ENCODE measurements at places on chromosomes 5 and 9.

- DNase-seq, result no peak
Observed at GRCh38 chr9:98549401-98549800, 159.3 kb downstream of the GABBR2 start.

DNA sequence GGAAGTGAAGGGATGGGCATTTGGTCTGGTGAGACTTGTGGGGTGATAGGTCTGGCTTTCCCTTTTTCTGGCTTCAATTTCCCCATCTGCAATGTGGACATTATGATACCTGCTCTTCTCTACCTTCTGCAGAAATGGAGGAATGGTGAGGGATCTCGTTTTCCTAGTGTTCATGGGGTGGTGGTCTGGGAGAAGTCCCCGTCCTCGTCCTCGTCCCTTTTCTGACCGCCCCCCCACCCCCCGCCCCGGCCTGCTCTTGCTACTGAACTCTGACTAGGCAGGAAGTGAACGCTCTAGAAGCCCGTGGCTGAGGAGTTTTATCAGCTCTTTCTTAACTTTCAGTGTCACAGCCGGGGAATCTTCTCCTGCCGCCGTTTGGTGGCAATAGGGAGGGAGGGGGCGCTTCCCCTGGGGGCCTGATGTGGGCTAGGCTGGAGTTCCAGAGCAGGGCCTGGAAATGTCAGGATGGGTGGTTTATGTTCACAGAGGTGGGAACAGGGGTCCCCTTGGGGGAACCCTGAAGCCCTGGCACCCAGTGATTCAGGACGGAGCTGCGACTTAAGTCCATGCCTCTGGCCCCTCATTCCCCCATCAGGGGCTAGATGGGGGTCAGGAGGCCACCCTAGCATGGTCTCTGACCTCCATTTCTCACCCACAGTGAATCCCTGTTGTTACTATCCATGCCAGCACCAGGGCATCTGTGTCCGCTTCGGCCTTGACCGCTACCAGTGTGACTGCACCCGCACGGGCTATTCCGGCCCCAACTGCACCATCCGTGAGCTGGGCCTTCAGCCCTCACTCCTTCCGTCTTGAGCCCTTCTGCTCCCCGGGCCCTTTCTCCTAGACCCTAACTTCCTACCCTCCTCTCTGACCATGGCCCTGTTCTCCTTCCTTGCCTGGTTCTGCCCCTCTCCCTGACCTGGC, 6.7 kb downstream of the PTGS1 start:
- no peak for DNase-seq

DNA sequence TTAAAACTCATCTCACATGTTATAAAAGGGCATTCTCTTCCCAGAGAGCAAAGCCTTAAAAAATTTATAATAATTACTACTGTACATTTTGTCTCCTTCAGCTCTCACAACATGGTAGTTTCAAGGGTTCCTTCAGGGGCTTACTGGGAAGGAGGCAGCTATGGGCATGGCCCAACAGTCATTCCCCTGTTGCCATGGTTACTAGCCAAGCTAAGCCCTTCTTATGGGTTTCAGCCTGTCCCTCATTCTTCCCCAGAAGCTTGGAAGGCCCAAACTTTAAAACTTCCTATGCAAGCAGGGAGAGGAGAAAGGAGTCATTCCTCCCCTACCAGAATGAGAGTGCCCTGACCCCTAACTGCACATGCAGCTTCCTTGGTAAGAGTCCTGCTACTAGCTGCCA, 82.2 kb upstream of the CNTLN start:
- DNase-seq, result no peak

DNA sequence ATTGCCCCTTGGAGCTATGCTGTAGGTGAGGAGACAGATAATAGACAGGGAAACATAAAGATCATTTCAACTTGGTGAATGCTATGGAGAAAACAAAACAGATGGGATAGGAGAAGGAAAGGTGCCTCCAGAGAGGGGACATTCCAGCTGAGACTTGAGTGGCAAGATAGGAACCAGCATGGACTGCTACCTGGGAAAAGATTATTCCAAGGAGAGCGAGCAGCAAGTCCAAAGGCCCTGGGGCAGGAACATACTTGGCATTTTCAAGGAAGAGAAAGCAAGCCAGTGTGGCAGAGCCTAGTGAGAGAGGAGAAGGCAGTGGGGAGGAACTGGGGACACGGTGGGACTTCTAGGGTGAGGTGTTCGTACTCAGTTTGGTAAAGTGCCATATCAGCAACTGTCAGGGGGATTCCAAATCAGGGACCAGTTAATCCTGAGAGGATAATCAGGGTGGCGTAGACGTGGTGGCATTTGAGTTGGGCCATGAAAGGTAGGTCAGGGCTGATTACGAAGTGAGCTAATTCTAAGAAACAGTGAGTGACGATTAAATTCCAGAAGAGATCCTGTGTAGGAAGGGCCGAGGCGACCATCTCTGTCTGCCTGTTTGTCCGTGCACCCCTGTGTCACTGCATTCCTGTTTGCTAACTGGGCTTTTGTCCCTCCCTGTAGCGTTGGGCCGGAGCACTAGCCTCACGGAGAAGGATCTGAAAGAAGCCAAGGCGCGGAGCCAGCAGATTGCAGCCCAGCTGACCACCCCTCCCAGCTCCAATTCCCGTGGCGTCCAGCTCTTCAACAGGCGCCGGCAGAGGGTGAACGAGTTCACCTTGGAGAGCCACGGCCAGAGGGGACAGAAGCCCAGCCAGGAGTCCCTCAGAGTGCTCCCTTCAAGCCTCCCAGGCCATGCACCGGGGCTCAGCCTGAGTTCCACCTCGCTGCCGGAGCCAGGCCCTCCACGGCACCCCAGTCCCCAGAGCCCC, 7.1 kb downstream of the SYNPO start:
- no peak for DNase-seq

GRCh38 chr9:132923346-132923902, 21.0 kb downstream of the TSC1 start:
- no peak for DNase-seq

GRCh38 chr5:89769975-89770374, 639.6 kb downstream of the CETN3 start:
- DNase-seq, result no peak

DNA sequence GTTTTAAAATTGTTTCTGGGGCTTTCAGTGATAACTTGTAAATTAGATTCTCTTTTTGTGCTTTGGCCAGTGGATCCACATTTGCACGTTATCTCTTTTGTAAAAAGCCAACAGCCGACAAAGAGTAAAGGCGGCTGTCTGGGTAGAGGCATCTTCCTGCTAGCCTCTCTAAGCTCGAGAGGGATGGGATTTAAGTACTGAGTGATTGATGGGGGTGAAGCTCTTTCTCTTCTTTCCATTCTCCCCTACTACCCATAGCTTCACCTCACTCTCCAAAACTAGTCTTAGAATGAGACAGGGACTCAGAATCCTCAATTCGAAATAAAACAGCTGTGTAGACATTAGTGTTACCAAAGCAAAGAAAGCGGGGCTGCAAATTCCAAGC, 3.4 kb downstream of the PBX3 start:
- no peak for DNase-seq

DNA sequence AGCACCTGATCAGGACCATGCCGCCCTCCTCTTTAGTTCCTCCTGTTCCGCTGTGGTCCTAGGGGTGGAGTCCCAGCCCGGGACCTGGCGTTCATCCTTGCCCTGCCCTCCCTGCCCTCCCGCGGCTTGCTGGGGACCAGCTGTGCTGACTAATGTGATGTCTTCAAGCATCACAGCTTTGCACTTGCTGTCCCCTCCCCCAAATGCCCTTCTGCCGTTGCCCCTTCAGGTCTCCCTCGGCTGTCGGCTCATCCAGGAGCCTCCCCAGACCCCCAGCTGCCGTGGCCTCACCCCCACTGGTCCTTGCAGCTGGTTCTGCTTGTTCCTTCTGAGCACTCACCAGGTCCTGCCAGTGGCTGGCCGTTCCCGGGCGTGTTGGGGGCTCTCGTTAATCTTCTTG, 19.9 kb downstream of the RXRA start:
- no peak for DNase-seq

DNA sequence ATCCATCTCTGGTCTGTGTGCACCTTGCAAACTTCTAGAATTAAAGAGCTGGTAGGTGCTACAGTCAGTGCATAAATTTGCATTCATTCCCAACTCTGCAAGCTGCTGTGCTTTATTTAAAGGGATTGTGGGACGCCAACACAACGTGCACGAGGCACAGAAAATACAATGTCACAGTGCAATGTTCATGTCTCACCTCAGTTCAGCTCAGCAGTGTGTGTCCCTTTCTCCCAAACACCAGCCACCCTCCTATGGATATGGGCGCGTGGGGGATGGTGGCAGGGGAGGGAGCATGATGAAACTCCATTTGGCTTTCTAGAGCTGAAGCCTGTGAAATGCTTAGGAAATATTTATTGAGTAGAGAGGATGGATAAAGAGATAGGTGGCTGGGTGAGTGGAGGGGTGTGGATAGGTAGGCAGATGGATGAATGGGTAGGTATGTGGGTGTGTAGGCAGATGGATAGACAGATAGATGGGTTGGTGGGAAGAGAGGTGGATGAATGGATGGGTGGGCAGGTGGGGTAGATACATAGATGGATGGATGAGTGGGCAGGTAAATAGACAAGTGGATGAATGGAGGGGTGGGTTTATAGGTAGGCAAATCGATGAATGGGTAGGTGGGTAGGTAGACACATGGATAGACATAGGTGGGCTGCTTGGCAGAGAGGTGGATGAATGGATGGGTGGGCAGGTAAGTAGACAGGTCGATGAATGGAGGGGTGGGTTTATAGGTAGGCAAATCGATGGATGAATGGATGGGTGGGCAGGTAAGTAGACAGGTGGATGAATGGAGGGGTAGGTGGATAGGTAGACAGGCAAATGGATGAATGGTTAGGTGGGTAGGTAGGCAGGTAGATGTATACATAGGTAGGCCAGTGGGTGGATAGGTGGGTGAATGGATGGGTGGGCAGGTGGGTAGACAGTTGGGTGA, 92.7 kb upstream of the FCN2 start:
- DNase-seq, result no peak
